CD4-positive, alpha-beta memory T cell (primary cell): ENCODE measurements at places on chromosomes 12 and 14. TPM values are rescaled to one million over a fixed set of nuclear protein-coding genes. Genes with fewer than 3 reads are reported as not detected.

- no peak overlapping the region for H3K4me3 ChIP-seq
- H3K4me1 ChIP-seq: no peaks in the 10 kb centered on the region
- DNase-seq: no peak
- no peaks in the 10 kb centered on the region for H3K36me3 ChIP-seq
- H3K27me3 ChIP-seq: no peaks in the 10 kb centered on the region
Measured at GRCh38 chr12:107645630-107646333, 39.8 kb upstream of the PWP1 start.

Gene DAO
- not detected for total RNA-seq

DNA sequence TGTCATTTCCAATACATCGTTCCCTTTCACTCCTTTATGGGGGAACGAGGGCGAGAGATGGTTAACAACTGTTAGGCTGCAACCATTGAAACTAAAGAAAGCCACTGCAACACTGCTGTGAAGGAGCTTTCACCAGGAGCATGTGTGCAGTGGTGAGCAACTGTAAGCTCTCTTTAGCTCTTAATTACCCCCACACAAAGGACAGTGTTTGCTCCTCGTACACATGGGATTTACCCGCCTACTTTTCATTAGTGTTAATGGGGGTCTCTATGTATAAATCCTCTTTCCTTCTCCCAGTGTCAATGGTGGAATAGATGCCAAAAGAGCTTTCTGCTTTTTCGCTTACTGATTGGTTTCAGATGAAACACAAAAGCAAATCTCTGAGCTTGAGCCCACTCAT lies 343.1 kb downstream of the FLRT2 start:
- no peak overlapping the region for H3K4me3 ChIP-seq
- H3K27me3 ChIP-seq: no peaks in the 10 kb centered on the region
- no peak overlapping the region for H3K27ac ChIP-seq
- H3K4me1 ChIP-seq: no peaks in the 10 kb centered on the region

DNA sequence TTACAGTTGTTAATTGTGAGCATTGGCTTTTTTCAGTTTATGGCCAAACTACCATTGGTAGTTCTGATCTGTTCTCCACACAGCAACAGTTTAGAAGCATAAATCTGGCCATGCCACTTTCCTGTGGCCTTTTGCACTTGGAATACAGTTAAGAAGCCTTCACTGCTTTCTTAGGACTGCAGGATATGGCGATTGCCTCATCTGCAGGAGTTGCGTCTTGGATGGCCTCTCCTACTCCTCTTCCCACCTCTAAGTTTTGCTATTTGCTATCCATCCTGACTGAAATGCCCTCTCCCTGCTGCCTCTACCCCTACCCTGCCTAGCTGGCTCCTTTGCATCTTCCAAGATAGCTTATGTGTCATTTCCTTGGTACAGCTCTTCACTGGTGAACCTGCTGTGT lies 12.8 kb upstream of the BMAL2 start:
- H3K27me3 ChIP-seq: no peaks in the 10 kb centered on the region
- DNase-seq: no peak
- H3K27ac ChIP-seq: no peak overlapping the region
- no peaks in the 10 kb centered on the region for H3K4me1 ChIP-seq

Gene TMEM30B
- total RNA-seq: 2.9 TPM

DNA sequence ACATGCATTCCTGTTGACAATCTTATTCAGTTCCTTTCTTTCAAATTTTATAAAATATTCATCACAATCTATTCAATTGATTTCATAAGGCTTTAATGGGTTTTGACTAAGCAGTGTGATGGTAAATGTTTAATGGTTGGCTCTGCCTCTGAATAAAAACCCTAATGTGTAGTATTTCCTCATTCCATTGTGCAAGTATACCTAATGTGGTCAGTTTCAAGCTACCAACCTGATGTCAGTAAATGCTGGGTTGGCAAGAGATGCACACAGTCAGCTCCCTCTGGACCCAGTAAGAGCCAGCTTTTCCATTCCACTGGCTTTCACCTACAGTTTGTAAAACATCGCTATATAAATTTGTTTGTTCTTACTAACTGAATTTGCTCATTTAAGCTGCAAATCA lies 53.9 kb downstream of the METTL25 start:
- DNase-seq: no peak
- H3K27ac ChIP-seq: no peak overlapping the region
- H3K4me3 ChIP-seq: no peak overlapping the region
- H3K4me1 ChIP-seq: no peaks in the 10 kb centered on the region
- no peaks in the 10 kb centered on the region for H3K36me3 ChIP-seq
- no peaks in the 10 kb centered on the region for H3K27me3 ChIP-seq
